ENCODE measurements at places on chromosomes 5 and 9.
A peak's percentile ranks its signal among the peaks of the same experiment; 100 is the strongest.

DNA sequence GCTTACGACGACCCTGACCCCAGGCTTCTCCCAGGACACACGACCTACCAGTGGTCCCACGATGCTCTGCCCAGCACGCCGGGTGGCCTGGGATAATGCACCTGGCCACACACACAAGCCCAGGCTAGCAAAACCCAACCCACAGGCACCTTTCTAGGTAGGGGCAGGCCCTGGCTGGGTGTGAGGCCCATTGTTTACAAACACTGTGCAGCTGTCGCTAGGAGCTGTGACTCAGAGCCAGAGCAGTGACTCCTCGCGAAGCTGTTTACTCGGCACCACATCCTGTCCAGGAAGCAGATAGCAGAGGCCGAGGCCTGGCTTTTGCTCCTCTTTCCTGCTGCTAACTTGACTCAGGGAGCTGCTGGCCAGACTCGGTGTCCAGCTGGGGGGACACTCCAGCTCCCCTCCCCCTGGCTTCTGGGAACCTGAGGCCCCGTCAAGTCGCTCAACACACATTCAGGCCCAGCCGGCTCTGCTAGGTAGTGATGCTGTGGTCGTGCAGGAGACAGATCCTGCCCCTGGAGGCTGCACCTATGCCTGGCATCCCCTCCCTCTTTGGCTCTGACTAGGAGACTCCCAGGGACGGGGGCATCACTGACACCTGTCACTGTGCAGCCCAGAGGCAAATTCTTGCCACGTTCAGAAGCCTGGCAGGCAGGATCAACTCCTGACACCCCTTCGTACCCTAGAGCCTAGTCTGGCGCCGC is 12.8 kb upstream of the RALGDS start:
- DNase-seq, result peak; percentile 93

DNA sequence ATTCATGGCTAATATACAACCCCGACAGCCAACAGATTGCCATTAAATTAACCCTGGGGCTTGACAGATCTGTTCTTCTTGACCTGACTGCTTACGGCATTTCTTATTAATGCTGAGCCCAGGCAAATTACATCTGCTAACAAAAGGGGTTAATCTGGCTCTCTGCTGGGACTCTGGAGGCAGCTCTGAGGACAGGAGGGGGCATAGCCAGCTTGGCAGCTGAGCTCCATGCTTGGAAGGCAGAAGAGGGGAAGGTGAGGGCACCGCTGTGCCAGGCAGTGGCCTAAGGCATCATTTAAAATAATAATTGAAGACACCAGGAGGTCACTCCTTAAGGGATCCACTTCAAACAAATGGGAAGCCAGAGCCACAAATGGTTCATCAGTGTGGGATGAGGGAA is 126.0 kb upstream of the GPR151 start:
- DNase-seq, result no peak

- no peak for DNase-seq
Measured at GRCh38 chr9:33877727-33878489, 60.9 kb downstream of the UBE2R2 start.

GRCh38 chr9:96073531-96074480 is 198.3 kb downstream of the ERCC6L2 start:
- DNase-seq, result no peak

DNA sequence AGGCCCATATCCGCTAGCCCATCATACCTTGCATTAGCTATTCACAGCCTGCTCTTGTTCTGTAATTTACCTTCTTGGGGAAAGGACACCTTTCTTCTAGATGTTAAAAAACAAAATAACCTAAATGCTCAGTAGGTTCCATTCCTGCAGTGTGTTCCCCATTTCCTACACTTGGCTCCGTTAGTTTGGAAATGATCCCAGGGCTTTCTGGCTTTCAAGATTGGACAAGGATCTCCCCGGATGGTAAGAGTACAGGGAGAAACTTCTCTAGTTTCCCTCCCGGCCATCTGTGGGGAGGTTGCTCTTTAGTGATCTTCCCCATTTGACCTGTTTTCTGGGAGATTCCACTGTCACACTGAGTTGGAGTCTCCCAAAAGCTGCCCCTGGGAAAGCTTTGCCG is 27.3 kb upstream of the STC2 start:
- no peak for DNase-seq

DNA sequence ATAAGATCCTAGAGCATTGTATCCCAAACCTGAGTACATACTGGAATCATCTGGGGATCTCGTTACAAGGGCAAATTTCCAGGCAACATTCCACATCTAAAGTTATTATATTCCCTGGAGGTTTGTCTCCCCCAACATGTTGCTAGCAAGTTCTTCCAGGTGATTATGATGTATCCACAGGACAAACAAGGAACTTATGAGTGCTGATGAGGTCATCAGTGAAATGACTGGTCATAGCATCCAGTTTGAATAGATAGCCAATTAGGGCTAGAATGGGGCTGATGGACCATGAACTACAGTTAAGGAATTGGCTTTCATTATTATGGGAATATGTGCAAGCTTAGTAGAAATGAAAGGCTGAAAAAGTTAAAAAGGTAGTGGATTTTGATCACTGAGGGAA is 115.2 kb downstream of the CWC27 start:
- no peak for DNase-seq

GRCh38 chr9:27540502-27540901 is 10.9 kb upstream of the MOB3B start:
- DNase-seq, result no peak

- DNase-seq, result no peak
Measured at GRCh38 chr9:71072587-71072986, 48.8 kb downstream of the TRPM3 start.

DNA sequence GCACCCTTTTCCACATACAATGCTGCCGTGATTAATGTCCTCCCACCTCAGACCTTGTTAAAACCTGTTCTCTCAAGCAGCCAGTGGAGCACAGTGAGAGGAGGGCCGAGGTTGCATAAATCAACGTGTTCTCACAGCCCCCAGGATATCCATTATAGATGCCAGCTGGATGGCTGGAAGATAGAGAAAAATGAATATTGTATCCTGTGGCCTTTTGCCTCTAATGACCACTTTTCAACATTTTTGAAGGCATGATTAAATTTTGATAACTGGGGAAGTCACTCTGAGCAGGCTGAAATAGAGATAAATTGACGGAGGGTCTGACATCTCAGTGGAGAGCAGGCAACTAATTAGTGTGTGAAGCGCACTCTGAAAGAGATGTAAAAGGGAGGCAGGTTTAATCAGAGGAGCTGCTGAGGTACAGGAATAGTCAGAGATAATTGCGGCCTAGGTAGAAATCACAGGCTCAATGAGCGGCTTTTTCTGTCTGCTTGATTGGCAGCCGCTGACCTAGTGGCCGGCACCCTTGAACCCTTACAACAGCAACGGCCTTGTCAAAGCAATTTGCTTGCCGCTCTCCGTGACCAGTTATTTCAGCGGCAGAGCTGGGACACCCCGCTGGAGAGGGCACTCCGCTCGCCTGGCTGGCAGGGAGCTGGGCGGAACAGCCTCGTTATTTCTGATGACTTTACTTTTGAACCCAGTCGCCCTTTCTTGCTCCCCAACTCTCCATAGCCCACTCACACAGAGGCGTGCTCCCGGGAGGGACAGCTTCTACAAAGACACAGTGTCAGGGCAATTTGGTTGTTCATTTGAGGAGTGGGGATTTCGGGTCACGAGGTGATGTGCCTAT is 560.7 kb downstream of the PSAT1 start:
- no peak for DNase-seq
